Heart right ventricle (tissue), 16 donors: ENCODE measurements at places on chromosomes 1 and 21. TPM values are rescaled to one million over a fixed set of nuclear protein-coding genes. Genes with fewer than 3 reads are reported as not detected.

CYP4B1 gene
- 7.0 TPM for total RNA-seq

KCNK1 gene
- total RNA-seq: 13.7 TPM

OPRD1 gene
- not detected for total RNA-seq

TRIM67 gene
- total RNA-seq: not detected

IL10 gene
- total RNA-seq: not detected

KCNE2 gene
- total RNA-seq: not detected

ABCG1 gene
- 9.7 TPM for total RNA-seq

PRELP gene
- total RNA-seq: 16.6 TPM

LCE2A gene
- not detected for total RNA-seq

RHD gene
- total RNA-seq: not detected

LCE1F gene
- total RNA-seq: not detected

VTCN1 gene
- not detected for total RNA-seq

TCP10L gene
- total RNA-seq: 3.8 TPM

LRRC8C gene
- 12.3 TPM for total RNA-seq

OR2L8 gene
- total RNA-seq: not detected

TAS1R1 gene
- total RNA-seq: not detected

HFM1 gene
- 3.4 TPM for total RNA-seq

FMO4 gene
- total RNA-seq: 8.7 TPM

STIL gene
- 0.53 TPM for total RNA-seq

LCA5L gene
- 2.1 TPM for total RNA-seq

FGR gene
- total RNA-seq: 1.4 TPM

LYPD8 gene
- not detected for total RNA-seq

PDPN gene
- 28.2 TPM for total RNA-seq

WNT2B gene
- 2.4 TPM for total RNA-seq
